Dermis blood vessel endothelial cell (primary cell): ENCODE measurements at places on chromosomes 13 and 19. TPM values are rescaled to one million over a fixed set of nuclear protein-coding genes. Genes with fewer than 3 reads are reported as not detected.

DNA sequence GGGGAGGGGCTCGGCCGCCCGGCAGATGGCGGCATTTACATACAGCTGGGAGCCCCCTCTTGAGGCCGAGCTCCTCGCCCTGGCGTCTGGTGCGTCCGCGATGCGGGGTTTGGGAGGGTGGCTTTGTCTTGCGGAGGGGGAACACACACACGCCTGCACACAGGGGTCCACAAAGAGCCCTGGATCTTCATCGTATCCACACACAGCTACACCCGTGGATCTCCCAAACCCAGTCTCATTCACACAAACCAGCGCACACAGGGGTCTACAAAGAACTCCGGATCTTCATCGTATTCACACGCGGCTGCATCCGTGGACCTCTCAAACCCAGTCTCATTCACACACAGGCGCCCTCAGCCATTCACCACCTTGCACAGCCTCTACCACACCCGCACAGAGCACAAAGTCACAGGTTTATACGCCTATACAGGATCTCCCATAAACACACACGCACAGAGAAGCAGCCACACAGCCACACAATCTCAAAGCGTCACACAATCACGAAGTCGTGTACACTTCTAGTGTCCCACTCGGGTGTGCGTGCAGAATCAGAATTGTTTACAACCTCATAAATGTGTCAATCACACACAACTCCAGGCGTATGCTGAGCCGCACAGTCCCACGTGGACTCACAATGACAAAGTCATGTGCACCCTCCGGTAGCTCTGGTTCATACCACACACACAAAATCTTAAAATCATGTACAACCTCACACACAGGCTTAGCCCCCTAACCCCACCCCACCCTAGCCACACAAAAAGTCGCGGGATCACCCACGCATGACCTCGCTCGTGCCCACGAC lies 550 bp upstream of the DLL3 start:
- DNase-seq: peak; percentile 60

DNA sequence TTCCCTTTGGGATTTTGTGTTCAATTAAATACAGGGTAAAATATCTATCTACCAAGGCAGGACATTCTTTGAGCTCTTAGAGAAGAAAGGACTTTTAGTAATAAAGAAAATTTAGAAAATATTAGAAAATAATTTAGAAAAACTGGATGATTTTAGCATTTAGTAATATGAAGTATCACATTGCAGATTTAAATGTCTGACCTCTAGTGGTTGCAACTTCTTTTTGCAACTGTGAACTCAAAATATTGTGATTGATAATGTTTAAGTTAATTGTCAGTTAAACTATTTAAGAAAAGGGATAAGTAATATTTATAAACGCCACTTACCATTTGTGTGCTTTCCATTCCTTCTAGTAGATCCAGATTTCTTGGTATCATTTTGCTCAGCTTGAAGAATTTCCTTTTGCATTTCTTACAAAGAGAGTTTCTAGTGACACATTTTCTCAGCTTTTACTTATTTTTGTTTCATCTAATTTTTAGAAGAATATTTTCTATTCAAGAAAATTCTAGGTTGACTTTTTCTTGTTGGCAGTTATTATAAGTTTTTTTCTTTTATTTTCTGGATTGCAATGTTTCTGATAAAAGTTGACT lies 10.3 kb upstream of the POSTN start:
- peak; percentile 30 for DNase-seq

Gene IZUMO4
- 0.65 and 1.5 TPM in 2 replicates for total RNA-seq

Gene PCDH20
- total RNA-seq: 0.05 and 0.17 TPM in 2 replicates

Gene HIPK4
- total RNA-seq: under 0.01 and 0.05 TPM in 2 replicates
